Fibroblast of skin of back (primary cell): ENCODE measurements at places on chromosomes 1 and 21.

GRCh38 chr1:178389441-178389840 is 107.3 kb downstream of the CLEC20A start:
- peak; percentile 43 for DNase-seq

- no peak for DNase-seq
Measured at GRCh38 chr21:33259995-33260394, 6.2 kb upstream of the IL10RB start.

GRCh38 chr1:215792446-215792845 is 225.3 kb downstream of the KCTD3 start:
- no peak for DNase-seq

- DNase-seq: no peak
Measured at GRCh38 chr1:157177733-157178394, 39.7 kb upstream of the ETV3 start.

DNA sequence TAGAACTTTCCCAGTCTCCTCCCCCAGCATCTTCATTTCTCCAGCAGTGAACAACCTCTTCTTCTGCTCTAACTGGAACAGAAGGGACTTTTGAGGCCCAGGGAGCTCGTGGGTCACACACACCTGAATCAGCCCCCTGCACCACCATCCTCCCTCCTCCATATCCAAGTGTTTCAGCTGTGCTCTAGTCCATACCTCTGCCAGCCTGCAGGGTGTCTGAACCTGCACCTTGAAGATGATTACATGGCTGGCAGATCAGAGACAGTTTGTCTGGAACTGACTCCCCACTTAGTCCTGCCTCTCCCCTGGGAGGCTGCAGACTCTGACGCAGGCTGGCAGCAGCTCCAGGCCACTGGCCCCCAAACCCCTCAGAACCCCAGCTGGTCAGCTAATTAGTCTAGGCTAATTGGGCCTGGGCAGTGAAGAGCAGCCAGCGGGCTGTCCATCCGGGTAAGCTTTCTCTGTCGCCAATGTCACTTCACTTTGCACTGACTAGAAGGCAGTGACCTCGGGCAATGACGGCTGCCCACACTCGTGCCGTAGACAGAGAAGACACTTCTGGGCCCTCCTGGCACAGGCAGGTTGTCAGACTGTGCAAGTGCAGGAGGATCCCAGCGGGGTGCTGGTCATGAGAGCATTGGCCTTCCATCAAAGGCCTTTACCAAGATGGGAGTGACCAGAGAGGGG is 12.2 kb downstream of the CAMK1G start:
- DNase-seq: no peak

GRCh38 chr1:1436630-1437032 is 1.1 kb downstream of the VWA1 start:
- DNase-seq: no peak

DNA sequence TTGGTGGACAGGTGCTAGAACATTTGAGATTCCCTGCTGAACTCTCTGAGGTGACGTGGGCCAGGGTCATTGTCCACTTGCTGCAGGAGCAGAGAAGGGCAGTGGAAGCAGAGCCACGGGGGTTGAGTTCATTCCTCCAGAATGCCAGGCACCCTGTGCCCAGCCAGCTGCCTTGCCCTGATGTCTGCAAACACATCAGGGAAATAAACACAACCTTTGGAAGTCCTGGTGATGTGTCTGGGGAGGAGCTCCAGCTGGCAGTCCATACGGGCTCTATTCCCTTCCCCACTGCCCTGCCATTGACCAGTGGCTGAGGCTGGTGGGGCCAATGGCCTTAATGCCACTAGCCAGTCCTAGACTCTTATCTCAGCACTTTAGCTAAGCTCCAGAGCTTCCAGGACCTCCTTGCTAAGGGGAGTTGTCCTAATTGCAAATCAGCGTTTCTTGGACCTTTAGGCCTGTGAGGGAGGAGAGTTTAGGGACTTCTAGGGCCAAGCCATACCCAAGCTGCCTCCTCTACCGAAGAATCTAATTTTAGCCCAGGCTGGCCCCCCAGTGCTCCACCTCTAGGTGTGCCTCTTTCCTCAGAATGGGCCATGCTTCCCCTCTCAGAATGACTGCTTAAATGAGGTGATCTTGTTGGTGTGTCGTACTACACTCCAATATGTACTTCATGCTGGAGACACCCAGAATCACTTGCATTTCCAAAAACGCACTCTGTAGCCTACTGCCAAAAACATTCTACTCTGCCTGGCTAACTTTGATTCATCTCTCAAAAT is 25.9 kb upstream of the MFSD2A start:
- DNase-seq: no peak

DNA sequence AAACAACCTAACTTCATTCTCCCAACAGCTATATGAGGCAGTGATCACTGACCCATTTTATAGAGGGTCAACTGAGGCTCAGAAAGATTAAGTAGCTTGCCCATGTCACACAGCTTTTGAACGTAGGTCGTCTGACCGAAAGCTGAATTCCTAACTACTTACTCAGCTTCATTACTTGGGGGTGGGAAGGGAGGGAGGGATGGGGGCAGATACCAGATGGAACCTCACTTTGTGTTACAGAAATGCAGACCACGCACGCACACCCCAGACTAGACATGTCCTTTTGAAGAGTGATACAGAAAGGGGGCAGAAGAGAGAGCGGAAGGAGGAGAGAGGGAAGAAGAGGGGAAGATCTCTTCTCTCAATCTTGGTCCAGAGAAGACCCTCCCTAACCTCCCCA is 2.3 kb downstream of the ADGRB2 start:
- DNase-seq: peak; percentile 75

DNA sequence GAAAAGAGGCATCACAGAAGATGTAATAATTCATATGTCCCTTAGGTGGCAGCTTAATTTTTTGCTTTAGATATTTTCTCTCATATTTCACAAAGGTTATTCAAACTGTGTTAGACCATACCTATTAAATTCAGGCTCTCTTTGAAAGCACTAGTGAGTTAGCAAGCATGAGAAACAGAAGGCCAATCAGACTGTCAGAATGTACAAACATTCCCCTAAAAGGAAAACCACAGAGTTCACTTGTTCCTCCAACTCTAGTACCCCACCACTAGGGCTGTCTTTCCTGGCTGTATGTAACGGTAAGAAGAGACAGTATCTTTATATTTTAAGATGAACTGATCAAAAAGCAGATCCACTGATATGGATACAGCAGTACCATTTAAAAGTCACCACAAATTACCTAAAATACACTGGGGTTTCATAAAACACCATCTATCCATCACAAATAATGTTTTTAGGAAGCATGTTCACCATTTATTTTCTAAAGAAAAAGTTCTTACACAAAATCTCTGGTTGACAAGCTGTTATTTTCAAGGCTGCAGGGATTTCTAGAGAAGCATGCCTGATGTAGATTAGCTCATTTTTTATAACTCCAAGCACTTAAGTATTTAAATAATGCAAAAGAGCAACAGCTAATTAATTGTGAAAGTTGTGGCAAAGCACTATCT is 1.8 kb downstream of the ARPC5 start:
- peak; percentile 95 for DNase-seq
